ENCODE measurements at places on chromosomes 3 and 15.

DNA sequence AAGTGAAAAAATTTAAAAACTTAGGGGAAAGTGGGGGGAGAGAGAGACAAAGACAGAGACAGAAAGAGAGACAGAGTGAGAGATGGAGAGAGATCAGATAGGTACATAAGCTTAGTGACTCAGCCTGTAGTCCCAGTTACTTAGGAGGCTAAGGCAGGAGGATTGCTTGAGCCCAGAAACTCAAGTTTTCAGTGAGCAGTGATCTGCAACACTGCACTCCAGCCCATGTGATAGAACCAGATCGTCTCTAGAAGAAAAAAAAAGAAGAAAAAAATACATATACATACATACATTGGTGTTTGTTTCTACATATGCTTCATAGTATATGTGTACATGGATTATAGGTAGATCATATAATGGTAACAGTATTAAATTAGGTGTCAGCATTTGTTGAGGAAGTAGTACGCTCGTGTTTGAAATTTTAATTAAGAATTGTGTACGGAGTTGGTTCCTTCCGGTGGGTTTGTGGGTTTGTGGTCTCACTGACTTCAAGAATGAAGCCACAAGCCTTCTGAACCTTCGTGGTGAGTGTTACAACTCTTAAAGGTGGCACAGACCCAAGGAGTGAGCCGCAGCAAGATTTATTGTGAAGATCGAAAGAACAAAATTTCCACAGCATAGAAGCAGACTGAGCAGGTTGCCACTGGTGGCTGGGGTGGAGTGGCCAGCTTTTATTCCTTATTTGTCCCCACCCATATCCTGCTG lies 38.3 kb upstream of the SNRPN start:
- no peak for DNase-seq

- no peak for DNase-seq
These were observed 508.7 kb downstream of the SOX2 start for GRCh38 chr3:182220471-182220870.

GRCh38 chr15:73926219-73927002 lies at the start of gene LOXL1:
TSS of gene LOXL1 (plus strand) at chr15:73926462. CDS start at chr15:73926784, 322 bp downstream.
- DNase-seq: peak; percentile 53

DNA sequence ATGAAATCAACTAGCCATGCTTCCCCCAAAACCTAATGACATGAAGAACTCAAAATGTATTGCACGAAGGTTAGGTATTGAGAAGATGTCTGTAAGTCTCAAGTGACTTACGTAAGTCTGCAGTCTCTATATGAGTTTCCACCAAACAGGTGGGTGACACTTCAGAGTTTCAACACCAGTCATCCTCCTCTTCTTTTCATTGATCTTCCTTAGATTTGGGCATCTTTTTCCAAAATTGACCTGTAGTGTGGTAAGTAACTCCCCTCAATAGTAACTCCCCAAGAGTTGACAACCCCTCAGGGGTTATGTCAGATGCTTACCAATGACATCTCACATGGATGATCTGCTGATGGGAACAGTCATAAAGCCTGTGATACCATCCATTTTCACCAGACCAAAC lies 46.1 kb downstream of the GPR176 start:
- DNase-seq: no peak

DNA sequence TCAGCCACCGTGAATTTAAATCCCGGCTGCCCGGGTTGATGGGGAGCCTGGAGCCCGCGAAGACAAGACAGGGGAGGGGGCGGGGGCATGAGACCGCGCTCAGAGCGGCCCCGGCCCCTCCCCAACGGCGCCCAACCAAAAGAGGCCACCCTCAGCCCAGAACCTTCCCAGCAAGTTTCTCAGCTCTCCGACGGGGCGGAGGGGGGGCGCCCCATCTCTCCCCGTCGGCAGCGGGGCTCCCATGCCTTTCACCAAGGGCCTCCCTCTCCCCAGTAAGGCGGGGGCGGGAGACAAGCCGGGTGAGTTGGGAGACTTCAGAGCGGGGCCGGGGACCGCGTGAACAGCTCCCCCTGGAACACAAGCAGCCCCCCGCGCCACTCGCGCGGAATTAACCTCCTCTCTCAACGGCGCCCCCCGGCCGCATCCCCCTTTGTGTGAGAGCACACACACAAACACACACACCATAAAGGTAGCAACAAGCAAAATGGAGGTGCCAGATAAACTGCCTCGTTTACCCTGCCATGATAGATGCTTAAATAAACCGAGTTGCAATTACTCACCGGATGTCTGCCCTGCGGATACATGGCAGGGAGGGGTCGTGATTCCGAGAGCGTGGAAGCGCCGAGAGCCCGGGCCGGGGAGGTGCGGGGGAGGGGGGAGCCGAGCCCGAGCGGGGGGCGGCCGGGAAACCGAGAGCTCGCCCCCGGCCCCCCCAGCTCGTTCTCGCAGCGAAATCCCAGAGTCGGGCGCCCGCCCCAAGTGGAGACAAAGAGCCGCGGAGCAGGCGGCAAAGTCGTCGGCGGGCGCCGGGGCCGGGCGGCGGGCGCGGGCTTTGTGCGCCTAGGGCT lies 1.3 kb downstream of the TLE3 start:
- no peak for DNase-seq

- DNase-seq: no peak
These were observed 8.3 kb upstream of the TMEM207 start for GRCh38 chr3:190458040-190458439.

- no peak for DNase-seq
These were observed 338.0 kb upstream of the KCNH8 start for GRCh38 chr3:18810306-18810661.

- peak; percentile 15 for DNase-seq
These were observed 67.7 kb upstream of the WNT5A start for GRCh38 chr3:55554634-55555425.

- no peak for DNase-seq
These were observed 5.3 kb downstream of the ACVR2B start for GRCh38 chr3:38458796-38459498.

GRCh38 chr15:58154769-58155168 lies 16.6 kb downstream of the AQP9 start:
- DNase-seq: no peak

DNA sequence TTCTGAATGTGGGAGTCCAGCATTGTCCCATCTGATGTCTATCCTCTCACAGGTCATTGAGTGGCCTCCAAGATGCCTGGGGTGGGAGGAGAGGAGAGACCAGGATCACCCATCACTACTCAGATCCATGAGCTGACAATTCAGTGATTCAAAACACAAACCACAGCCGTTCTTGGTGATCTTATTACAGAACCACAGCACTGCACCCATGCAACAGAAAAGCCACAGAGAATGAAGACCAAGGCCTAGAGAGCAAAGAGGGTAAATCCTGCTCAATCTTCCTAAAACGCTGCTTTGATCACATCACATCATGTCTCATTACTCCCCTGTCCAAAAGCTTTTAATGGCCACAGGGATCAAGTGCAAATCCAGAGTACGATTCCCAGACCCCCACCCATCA lies 23.5 kb downstream of the ANP32A start:
- DNase-seq: no peak

- no peak for DNase-seq
These were observed 43.4 kb upstream of the SLC6A1 start for GRCh38 chr3:10949197-10949596.

GRCh38 chr3:115164374-115165221 lies 17.5 kb upstream of the ZBTB20 start:
- no peak for DNase-seq

DNA sequence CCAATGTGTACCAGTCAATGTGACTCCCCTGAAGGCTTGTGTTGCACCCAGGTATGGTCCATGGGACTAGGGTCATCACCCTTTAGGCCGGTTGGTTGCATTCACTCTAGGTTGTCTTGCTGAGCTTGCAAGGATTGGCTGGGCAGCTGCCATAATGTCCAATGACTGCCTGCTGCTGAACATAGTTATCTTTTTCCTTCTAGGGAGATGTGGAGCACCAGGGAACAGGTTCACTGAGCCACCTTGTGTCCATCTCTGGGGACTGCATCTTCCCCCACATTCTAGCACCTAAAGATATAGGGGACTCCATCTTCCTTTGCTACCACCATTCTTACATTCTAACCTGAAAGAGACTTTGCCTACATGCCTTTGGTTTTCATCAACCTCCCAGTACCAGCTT lies 580.4 kb upstream of the TBL1XR1 start:
- DNase-seq: no peak

DNA sequence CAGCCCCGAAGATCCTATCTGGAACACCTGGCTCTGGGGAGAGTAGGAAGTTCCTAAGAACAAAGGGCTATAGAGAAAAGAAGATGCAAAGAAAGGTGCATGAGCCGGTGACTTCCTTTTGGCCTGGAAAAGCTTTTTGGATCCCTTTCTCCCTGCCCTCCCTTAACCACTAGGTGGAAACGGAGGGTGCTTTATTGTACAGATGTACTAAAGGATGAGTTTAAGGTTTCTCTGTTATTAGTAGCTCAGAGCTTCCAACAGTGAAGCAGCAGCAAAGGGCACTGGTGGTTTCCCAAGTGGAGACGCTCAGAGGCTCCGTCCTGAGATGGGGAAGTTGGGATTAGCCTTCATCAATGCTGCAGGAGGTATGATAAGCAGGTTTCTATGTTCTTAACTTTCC lies 5.9 kb upstream of the ADGRG7 start:
- DNase-seq: no peak

DNA sequence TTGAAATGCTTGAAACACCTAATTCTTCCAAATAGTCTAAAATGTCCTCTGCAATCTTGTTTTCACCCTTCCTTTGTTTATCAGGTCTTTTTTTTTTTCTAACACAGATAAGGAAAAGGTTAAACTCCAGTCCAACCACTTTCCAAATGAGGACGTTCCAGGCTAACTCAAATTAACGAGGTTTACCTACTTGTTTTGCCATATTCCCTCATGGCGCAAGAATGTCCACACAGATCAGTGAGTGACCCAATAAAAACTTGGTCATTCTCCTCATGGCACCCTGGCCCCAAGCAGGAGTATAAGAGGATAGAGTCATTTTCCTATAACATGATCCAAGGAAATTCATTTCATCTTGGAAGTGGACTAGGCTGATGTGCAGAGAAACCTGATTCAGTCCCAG lies 6.6 kb upstream of the LIPC start:
- no peak for DNase-seq

- no peak for DNase-seq
These were observed 56.4 kb downstream of the CRYGS start for GRCh38 chr3:186487819-186488218.

GRCh38 chr3:142057331-142057725 lies 92.0 kb downstream of the TFDP2 start:
- no peak for DNase-seq

DNA sequence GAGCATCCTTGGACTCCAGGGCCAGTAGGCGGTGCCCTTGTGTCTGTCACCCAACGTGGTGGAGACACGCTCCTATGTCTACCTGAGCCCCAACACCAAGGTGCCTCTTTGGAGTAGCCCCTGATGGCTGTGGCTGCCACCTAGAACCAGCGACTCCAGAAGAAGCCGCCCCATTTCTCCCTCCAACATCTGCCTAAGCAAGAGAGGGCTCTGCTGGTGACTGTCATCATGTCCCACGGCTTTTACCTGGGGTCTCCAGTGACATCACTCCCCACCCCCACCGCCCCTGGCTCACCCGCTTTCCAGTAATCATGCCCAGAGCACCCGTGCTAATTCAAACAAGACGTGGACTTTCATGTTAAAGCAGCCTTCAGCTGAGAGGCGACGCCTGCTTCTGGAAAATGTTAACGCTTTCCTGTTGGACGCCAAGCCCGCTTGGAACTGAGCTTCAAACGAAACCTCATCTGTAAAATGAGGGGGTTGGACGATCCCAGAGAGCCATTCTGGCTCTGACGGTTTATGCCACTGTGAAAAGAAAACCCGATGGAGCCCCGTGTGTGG lies 57.0 kb downstream of the ISG20 start:
- no peak for DNase-seq

GRCh38 chr3:56119575-56120349 lies 348.5 kb downstream of the ERC2 start:
- peak; percentile 75 for DNase-seq

DNA sequence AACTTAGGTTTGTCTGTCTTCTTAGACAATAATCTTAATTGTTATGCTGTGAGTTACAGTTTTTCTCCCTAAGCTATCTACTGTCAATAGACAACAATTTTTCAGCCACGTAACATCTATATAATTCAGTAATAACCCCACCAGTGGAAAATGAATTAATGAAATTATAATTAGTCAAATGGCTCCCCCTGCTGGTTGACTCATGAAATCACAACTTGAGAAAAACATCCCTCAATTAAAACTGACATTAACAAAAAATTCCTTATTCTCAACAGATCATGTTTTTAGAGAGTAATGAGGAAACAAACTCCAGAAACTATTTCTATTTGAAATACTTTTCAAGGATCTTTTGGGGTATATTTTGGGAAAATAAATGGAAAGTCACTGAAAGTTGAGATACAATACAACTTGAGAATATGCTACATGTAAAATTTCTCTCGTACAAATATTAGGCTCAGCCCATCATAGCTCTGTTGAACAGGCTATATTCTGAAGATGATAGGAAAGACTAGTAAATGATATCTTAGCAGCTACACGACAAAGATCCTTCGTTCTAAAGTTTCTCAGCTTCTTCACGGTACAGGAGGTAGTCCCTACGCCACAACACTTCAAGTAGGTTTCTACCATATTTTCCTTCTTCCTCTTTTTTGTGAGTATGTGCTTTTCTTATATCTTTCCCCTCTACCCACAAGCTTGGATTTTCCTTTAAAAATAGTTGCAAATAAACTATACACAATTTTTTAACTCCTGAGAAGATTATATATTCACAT lies 20.7 kb downstream of the PPP1R2 start:
- no peak for DNase-seq

GRCh38 chr15:74752531-74752930 lies 3.9 kb downstream of the CYP1A2 start:
- peak; percentile 15 for DNase-seq

GRCh38 chr15:52146776-52147175 lies 34.2 kb upstream of the BCL2L10 start:
- no peak for DNase-seq

DNA sequence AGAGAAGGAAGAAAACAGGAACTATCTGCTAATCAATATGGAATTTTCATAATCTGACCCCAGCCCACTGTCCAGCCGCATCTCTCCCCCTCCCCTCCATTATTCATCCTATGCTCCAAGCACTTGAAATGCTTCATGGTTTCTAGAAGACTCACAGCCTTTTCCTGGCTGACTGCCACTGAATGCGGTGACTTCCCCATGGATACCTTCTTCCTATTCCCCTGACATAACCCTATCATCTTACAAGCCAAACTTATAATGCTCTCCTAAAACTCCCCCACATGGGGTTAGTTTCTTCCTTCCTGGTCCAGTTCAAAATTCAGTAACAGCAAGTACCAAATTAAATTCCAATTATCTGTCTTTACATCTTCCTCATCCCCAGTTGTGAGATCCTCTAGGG lies 31.2 kb upstream of the PTX3 start:
- no peak for DNase-seq

GRCh38 chr15:64892847-64893403 lies 18.8 kb upstream of the ANKDD1A start:
- DNase-seq: no peak

DNA sequence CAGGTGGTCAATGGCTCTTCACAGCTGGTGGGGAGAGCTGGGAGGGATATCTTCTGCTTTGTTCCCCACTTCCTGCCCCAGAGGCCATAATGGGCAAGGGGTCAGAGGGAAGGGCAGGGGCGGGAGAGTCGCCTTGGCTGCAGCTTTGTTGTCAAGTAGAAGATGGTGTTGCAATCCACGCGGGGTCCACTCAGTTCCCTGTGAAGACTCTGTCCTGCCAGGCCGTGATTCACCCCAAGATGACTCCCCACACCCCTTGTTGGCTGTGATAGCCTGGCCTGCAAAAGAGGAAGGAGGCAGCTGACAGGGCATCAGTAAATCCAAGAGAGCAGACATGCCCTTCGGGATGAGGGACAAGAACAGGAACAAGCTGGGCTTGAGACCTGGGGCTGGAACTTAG lies 6.9 kb downstream of the GALNT15 start:
- no peak for DNase-seq

GRCh38 chr3:184005941-184006507 lies 11.7 kb downstream of the ABCC5 start:
- DNase-seq: no peak

Data from BJ (cell line).